GM23338 (cell line): ENCODE measurements at places on chromosomes 3 and 15. TPM values are rescaled to one million over a fixed set of nuclear protein-coding genes. Genes with fewer than 3 reads are reported as not detected.

Gene C3orf62
- 2.4 and 5.4 TPM in 2 replicates for total RNA-seq

Gene WDR93
- 0.14 TPM in 1 of 2 replicates, not detected in the other for total RNA-seq

Gene THPO
- 0.14 and 0.97 TPM in 2 replicates for total RNA-seq

Gene TM4SF18
- total RNA-seq = 1.0 and 1.6 TPM in 2 replicates

Gene GJD2
- total RNA-seq = 0.27 and 0.63 TPM in 2 replicates

Gene CHRFAM7A
- 2.5 and 2.9 TPM in 2 replicates for total RNA-seq

Gene LMAN1L
- not detected in 2 replicates for total RNA-seq

Gene AGBL1
- total RNA-seq = 0.03 TPM in 1 of 2 replicates, not detected in the other

Gene PLS1
- total RNA-seq = 39.0 and 42.2 TPM in 2 replicates

Gene CPNE9
- total RNA-seq = 7.8 and 8.8 TPM in 2 replicates

Gene KY
- not detected in 2 replicates for total RNA-seq

Gene UTS2B
- total RNA-seq = not detected in 2 replicates

DNA sequence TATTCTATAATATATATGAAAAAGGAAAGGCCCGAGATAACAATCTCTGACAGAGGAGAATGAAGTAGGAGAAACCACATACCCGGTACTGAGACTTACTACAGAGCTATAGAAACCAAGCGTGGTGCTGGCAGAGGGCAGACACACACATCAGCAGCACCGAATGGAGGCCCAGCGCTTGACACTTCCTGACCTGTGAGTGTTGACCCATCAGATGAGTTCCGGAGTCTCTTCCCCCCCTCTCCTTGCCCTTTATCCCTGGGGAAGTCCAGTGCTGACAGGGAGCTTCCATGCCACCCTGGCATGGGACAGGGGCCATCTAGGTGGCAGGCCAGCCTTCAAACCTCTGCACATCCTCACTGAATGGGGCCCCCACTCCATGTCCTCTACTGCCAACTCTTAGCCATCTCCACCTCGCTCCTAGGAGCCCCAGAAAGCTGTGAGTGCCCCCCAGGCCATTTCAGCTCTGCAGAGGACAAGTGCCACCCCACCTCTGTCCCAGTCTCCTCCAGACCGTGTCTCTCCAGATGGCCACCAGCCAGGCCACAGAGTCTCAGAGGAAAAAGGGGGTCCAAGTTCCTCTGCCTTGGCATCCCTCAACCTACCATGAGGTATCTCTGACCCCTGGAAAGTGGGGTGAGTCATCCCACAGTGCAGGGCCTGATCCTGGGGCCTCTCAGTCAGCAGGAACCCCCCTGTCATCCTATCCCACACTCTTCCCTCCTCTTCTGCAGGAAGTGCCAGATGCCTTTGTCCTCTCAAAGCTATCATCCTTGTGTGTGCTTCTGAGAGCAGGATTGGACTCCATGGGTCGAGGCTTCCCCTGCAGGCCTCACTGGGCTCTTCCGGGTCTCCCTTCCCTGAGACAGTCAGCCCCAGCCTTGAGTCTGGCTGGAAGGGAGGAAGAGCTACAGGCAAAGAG is 116.5 kb upstream of the ALDH1A3 start:
- no peak for DNase-seq

GRCh38 chr15:55387027-55387426 is 21.1 kb downstream of the CCPG1 start:
- DNase-seq = no peak

DNA sequence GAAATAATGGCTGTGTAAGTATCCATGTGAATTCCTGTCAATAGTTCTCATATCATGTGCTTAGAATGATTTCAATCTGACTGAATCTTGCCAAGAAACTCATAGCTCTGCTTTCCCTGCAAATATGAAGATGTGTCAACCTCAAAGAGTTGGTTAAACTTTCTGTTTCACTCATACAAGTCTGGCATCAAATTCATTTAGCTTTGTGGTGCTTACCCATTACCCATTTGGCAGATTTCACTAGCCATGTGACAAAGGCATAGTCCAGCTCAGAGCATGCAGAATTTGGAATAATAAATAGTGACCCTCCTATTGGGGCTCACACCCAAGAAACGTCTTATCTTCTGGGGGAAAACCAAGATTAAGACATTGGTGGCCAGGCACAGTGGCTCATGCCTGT is 256.6 kb upstream of the TPRG1 start:
- DNase-seq = no peak

- no peak for DNase-seq
Measured at GRCh38 chr3:118900737-118901525, 133.7 kb downstream of the IGSF11 start.

DNA sequence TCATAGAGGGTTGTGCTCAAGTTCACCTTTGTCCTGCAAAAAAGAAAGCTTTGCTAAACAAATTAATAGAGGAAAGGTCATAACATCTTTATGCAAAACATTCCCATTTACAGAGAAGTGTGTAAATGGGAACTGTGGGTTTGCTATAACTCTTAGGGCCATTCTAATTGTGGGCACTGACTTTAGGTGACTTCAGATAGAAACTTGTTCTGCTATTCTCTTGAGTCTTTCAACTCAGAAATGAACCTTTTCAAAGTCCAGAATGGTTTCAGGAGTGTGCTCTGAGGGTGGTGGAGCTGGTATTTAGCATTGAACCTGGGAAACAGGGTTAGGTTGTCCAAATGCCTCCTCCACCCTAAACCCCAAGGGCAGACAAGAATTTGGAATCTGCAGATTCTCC is 34.0 kb downstream of the SPTSSB start:
- DNase-seq = no peak

GRCh38 chr3:180329187-180329586 is 272.8 kb upstream of the TTC14 start:
- peak; percentile 23 for DNase-seq

GRCh38 chr3:11379238-11379823 is 107.1 kb downstream of the ATG7 start:
- peak; percentile 39 for DNase-seq

GRCh38 chr3:179100652-179101051 is 29.0 kb upstream of the ZMAT3 start:
- no peak for DNase-seq

GRCh38 chr15:80247320-80247719 is 4.7 kb downstream of the CTXND1 start:
- DNase-seq = no peak

- DNase-seq = no peak
Measured at GRCh38 chr15:38997841-38998240, 433.2 kb upstream of the RASGRP1 start.

- DNase-seq = no peak
Measured at GRCh38 chr3:77414881-77415280, 375.0 kb downstream of the ROBO2 start.

DNA sequence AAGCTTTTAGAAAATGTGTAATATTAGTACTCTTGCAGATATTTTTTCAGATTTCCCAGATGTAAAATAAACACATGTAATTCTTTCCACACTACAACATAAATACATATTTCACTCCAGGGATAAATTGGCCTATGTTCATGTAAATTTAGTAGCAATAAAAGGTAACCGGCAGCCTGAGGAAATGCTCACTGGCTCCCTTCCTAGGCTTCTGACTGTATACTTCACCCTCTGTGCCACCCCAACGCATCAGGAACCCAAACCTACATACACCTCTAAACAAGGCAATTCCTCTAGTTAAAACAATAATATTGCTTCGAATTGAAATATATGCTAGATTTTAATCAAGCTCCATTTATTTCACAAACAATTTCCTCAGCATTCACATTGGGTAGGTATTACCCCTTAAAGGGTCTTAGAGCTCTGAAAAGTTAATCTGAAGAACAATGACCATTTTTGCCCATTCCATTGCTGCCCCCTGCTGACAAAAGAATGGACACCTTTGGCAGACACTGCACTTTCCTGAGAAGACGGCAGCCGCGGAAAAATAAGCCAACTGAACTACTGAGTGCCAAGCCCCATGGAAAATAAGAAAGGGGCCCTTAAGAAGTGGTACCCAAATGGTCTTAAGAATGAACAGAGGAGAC is 212.5 kb downstream of the OSBPL10 start:
- DNase-seq = peak; percentile 56

- DNase-seq = peak; percentile 28
Measured at GRCh38 chr15:88015228-88015860, 241.2 kb downstream of the NTRK3 start.

DNA sequence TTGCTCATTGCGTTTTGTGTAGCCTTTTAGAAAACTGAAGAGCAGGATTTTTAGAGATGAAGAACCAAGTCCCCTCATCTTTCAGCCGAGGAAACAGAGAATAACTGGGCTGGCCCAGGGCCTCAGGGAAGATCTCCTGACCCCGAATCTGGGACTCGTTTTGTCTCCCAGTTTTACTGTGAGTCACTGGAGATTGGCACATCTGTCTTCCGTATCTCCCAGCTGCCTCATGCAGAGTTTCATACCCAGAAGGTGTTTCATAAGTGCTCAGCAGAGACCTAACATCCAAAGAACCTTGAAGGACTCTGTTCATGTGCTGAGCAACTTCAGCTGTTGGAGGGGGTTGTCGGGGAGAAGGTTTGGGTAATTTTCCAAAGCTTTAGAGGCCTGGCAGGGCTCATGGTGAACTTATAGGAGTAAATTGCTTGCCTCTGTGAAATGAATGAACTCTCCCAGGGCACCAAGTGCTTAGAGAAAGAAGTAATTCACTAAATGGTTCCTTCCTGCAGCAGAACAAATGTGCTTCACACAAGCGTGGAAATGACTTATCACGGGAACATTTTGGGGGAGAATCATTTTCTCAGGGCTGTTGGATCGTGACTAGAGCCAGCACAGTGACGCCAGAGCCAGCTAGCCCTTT is 121.4 kb downstream of the FAM43A start:
- no peak for DNase-seq

DNA sequence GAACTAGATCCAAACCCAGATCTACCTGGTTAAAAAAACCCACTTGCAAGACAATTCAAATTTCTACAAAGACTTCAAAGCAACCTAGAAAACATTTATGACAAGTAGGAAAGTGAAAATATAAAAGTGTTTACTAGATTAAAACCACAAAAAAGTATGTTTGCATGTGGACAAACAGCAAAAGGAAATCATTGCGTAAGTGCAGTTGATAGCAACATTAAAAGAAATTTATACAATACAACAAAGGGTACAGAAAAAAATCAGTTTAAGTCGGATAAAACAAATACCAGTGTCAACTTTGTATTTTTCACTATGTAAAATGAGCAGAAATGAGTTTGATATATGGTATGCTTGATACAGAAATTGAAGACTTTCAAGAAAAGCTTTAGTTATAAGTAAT is 2.6 kb downstream of the EIF5A2 start:
- DNase-seq = no peak

- DNase-seq = no peak
Measured at GRCh38 chr3:172641291-172641690, 69.6 kb downstream of the NCEH1 start.

DNA sequence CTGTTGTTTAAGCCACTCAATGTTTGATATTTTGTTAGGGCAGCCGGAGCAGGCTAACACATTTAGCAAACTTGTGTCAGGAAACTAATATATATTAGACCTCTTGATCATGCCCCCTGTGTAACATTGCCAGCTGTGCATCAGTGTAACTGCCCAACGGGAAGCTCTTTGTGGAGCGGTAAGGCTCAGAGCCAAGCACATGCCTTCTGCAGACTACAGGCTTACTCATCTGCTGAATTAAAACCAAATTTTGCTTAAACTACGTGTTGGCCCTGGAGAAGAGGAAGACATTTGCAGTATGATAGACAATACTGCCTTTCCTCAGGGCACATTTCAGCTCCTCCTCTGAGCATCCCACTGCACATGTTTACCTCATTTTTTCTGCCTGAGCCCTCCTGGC is 50.5 kb upstream of the KCNMB2 start:
- DNase-seq = no peak

GRCh38 chr3:156720826-156721225 is 46.4 kb downstream of the TIPARP start:
- DNase-seq = peak; percentile 4

DNA sequence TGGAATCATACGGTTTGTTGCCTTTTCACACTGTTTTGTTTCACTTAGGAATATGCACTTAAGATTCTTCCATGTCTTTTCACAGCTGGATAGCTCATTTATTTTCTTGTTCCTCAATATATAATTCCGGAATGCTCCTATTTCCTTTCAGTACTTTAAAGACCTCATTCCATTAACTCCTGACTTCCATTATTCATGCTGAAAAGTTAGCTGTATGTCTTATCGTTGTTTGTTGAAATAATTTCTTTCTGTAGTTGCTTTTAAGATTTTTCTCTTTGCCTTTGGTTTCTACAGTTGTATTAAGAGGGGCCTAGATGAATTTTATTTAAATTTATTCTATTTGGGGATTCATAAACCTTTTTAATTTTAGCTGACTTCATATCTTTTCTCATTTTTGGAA is 122.2 kb downstream of the ANXA2 start:
- peak; percentile 22 for DNase-seq

DNA sequence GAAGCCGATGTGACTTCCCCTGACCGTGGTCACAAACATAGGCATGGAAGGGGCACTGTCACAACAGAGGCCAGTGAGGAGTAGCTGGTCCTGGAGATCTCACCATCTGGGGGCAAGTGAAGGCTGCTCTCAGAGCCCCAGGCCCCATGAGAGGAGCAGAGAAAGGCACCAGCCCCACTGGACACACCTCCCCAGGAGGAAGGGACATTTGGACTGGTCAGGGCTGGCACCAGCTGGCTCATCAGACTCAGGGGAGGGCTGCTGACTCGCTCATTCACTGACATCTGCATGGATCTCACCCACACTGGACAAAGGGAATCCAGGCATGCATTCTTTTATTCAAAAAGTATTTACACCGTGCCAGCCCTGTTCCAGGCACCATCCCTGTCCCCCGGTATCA is 26.8 kb downstream of the ESYT3 start:
- no peak for DNase-seq

DNA sequence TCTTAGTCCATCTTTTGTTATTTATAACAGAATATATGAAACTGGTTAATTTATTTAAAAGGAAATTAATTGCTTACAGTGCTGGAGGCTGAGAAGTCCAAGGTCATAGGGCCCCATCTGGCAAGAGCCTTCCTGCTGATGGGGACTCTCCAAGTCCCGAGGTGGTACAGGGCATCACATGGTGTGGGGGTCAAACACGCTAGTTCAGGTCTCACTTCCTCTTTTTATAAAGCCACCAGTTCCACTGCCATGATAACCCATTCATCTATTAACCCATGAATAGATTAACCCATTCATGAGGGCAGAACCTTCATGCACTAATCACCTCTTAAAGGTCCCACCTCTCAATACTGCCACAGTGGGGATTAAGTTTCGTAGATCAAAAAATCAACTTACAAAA is 659.3 kb downstream of the NAALADL2 start:
- DNase-seq = no peak
